COR-L47 (cell line): ENCODE measurements at places on chromosomes 16 and 17.

- DNase-seq: no peak
Measured at GRCh38 chr17:66784621-66785364, 50.1 kb upstream of the CACNG5 start.

DNA sequence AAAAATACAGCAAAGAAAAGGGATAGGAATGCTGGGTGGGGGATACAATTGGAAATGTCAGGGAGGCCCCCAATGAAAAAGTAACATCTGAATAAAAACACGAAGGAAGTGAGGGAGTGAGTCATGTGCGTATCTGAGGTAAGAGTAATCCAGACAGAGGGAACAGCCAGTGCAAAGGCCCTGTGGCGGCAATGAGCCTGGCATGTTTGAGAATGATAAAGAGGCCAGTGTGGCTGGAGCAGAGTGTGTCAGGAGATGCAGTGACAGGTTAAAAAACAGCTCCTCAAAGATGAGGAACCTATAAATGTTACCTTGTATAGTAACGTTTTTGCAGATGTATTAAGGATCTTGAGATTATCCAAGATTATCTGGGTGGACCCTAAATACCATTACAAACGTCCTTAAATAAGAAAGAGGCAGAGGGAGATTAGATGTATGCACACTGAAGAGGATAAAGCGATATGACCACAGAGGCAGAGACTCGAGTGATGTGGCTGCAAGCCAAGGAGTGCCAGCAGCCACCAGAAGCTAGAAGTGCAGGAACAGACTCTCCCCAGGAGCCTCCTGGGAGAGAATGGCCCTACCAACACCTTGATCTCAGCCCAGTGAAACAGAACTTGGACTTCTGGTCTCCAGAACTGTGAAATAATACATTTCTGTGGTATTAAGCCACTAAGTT is 17.8 kb upstream of the SLC35B1 start:
- no peak for DNase-seq

DNA sequence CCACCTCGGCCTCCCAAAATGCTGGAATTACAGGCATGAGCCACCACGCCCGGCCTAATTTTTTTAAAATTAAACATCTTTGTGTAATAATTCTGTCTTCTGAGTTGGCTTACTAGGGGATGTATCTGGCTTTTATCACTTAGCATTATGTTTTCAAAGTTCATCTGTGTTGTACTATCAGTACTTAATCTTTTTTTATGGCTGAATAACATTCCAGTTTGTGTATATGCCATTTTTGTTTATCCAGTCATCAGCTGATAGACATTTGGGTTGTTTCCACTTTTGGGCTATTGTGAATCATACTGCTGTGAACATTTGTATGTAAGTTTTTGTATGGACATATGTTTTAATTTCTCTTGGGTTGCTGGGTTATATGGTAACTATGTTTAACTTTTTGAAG is 69.0 kb downstream of the CHD9 start:
- no peak for DNase-seq

DNA sequence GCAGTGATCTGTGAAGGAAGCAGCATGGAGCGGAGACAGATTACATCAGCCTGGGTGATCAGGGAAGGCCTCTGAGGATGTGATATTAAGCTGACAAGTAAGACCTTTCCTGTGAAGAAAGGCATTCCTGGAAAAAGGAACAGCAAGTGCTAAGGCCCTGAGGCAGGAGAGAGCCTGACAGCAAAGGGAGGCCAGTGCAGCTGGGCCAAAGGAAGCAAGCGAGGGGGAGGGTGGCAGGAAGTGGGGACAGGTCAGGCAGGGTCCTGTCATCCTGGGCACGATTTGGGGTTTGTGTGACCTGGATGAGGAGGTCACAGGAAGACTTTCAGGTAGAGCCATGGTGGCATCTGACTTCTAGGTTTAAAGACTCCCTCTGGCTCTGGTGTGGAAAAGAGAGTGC is 12.3 kb downstream of the CPNE2 start:
- DNase-seq: no peak

GRCh38 chr17:51371732-51372151 is 111.4 kb downstream of the UTP18 start:
- DNase-seq: peak; percentile 84

DNA sequence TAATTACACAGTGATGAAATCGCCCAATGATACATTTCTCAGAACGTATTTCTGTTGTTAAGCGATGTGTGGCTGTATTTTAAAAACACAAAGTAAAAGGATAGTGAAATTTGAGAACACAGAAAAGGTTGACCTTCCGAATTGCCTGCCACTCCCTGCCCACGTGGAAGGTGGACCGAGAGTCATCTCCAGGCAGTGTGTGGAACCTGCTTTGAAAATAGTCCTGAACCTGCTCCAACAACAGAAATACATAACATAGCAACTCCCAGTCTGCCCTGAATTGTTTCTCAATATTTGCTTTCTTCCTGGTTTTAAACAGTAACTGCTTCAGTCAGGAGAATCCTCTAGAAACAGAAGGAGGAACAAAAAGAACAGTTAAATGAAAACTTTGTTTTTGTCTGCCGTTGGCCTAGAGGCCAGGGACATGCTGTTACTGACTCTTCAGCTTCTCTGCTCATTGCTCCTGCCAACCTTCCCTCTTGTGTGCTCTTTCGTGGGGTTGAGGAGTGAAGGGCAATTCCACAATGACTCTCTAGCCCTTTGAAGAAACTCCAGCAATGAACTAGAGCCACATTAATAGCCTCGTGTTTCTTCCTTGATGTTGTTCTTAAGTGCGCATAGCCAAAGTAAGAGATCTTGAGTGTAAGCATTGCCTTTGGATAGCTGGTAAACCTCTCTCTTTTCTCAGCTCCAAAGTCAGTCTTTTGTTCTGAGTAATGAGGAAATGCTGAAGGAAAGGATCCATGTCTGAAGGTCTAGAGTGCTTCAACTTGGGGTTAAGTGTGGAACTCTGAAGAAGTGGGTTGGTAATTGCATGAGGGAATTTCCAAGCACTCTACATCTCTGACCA is 452.5 kb upstream of the CCL2 start:
- DNase-seq: no peak

DNA sequence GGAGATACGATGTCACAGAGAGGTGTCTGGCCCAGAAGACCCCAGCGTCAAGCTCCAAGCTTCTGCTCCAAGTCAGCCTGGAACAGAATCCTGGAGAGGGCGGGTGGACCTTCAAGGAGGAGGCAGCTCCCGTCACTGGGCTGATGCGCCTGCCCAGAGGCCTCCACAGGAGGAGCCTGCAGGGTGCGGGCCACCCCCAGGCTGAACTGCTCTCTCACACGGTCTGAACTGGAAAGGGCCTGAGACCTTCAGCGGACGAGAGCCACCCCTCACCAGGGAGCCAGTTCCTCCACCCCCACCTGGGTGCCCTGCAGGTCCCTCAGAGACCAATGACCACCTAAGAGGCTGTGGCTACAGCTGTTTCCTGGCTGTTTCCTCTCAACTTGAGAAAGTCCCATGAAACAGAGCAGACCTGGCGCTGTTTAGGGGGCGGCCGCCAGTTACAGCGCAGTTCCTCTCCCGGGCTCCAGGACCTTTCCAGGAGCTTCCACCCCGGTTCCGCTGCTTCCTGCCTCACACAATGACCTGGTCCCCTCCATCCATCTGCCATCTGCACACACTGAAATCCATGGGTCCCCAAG is 36.0 kb upstream of the KLHDC4 start:
- DNase-seq: no peak

DNA sequence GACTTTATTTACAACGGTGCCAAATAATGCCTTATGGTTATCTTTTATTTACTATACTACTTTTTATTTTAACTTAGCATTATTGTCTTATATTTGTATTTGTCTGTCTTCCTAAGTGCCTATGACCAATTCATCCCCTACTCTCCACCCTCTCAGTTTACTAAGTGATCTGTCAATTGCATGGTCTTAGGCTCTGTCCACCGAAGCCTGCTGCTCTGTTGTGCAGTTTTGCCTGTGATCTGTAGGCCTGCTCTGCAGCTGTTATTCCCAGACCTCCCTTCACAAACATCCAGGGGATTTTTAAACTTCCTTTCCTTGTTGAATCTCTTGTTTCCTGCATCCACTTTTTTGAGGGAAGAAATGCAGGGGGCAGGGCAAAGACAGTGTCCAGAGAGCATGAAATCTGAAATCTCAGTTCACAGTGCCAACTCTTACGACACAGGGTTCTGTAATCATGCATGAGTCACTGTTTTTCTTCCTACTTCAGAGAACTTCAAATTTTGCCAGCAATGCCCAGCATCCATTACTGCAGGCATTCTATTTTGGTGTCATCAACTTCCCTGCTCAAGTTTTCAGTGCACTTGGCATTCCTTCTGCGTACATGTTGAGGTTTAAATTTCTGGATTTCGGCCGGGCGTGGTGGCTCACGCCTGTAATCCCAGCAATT is 11.4 kb downstream of the SLFN5 start:
- no peak for DNase-seq

- DNase-seq: no peak
Measured at GRCh38 chr17:81008140-81008539, 16.5 kb downstream of the CHMP6 start.

- no peak for DNase-seq
Measured at GRCh38 chr17:21061158-21061835, 18.5 kb upstream of the USP22 start.

DNA sequence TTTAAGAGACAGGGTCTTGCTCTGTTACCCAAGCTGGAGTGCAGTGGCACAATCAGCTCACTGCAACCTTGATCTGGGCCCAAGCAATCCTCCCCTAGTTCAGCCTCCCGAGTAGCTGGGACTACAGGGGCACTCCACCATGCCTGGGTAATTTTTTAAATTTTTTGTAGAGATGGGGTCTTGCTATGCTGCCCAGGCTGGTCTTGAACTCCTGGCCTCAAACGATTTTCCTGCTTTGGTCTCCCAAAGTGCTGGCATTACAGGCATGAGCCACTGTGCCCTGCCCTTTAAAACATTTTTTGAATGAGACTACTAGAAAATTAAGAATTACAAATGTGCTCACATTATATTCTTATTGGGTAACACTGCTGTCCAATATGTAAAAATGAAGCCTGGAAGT is 161.7 kb upstream of the FAM20A start:
- DNase-seq: no peak

GRCh38 chr17:76953946-76954345 is 85.7 kb downstream of the MGAT5B start:
- no peak for DNase-seq

GRCh38 chr17:62715882-62716390 is 88.5 kb downstream of the MRC2 start:
- no peak for DNase-seq

- no peak for DNase-seq
Measured at GRCh38 chr17:6639586-6640535, 650 bp downstream of the KIAA0753 start.

DNA sequence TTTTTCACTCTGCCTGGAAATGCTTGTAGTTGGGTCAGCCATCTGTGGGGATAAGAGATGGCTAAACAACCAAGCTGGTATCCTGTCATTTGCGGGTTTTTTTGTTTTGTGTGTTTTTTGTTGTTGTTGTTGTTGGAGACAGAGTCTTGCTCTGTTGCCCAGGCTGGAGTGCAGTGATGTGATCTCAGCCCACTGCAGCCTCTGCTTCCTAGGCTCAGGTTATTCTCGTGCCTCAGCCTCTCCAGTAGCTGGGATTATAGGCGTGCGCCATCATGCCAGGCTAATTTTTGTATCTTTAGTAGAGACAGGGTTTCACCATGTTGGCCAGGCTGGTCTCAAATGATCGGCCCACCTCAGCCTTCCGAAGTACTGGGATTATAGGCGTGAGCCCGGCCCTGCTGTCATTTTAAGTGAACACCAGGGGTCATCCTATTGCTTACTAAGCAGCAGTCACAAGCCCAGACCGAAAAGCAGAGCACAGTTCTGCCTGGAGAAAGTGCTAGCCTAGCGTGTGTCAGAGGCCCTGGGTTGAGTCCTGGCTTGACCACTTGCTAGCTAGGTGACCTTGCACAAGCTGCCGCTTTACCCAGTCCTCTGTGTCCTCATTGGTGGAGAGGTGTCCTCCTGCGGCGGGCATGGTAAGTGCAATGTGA is 4.6 kb downstream of the SMCR8 start:
- DNase-seq: peak; percentile 15

- no peak for DNase-seq
Measured at GRCh38 chr17:57485566-57485865, 229.2 kb downstream of the MSI2 start.

GRCh38 chr16:67108931-67109406 is 772 bp upstream of the PHAF1 start:
- DNase-seq: no peak

- no peak for DNase-seq
Measured at GRCh38 chr16:73036074-73036826, 11.7 kb downstream of the ZFHX3 start.

DNA sequence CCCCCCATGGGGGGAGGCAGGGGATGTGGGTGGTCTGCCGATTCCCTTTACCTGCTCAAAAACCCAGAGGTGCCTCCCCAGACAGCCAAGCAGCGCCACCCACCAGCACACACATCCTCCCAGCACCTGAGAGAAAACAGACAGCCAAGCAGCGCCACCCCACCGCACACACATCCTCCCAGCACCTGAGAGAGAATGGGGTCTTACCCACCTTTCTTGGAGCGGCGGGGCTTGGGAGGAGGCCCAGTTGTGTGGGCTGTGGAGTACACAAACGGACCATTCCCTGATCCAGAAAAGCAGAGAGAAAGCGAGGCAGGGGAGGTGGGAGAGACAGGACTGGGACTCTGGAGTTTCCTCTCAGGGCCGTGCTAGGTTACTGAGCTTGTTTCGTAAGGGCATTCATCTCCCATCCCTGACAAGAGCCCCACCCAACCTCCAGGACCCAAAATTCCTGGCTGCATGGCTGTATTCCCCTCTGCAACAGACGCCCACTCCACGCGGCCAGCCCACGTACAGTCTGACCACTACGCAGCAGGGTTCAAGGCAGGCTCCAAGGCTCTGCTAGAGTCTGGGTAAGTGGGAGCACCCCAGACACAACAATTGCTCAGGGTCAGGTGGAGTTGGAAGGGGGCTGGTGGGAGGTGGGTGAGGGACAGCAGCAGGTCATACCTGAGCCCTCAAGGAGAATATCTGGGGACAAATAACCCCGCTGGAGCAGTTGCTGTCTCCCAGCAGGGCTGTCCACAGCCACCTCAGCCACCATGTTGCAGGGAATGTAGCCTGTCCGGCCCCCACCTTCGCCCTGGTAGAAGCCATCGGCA is 22.3 kb downstream of the TSPOAP1 start:
- DNase-seq: no peak

DNA sequence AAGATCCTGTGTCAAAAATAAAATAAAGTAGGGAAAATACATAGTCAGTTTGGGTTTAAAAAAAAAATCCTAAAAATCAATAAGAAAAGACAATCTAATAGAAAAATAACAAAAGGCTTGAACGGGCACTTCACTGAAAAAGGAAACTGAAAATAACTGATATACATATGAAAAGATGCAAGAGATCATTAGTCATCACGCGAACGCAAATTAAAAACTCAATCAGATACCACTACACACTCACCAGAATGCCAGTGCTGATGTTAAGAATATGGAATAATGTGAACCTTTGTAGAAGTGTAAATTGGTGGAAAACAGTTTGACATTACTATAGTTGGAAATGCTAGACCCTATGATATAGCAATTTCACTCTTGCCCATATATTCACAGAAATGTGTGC is 14.6 kb downstream of the GNGT2 start:
- no peak for DNase-seq

DNA sequence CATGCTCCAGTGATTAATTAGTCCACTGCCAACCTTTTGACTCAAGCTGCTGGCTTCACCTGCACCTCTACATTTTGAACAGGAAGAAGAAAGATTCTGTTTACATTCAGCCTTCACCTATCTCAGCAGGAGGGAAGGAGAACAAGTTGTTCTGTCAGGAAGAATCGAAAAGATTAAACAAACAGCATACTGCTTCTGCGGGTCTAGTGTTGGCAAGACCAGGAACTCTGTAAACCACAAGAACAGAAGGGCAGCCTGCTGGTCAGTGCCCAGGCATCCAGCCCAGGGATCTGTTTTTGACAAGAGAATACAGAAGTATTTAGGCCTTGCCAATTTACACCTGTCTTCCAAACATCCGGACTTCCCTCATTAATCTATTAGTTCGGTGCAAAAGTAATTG is 189.7 kb downstream of the CHD9NB start:
- DNase-seq: no peak
